ENCODE measurements at places on chromosomes 1 and 21.

- DNase-seq: no peak
Measured at GRCh38 chr1:36298640-36299039, 7.5 kb upstream of the SH3D21 start.

- no peak for DNase-seq
Measured at GRCh38 chr1:90486996-90487395, 230.1 kb downstream of the BARHL2 start.

- no peak for DNase-seq
Measured at GRCh38 chr1:20063861-20064292, 6.1 kb upstream of the PLA2G5 start.

GRCh38 chr1:59498640-59499039, 201.7 kb downstream of the FGGY start:
- no peak for DNase-seq

DNA sequence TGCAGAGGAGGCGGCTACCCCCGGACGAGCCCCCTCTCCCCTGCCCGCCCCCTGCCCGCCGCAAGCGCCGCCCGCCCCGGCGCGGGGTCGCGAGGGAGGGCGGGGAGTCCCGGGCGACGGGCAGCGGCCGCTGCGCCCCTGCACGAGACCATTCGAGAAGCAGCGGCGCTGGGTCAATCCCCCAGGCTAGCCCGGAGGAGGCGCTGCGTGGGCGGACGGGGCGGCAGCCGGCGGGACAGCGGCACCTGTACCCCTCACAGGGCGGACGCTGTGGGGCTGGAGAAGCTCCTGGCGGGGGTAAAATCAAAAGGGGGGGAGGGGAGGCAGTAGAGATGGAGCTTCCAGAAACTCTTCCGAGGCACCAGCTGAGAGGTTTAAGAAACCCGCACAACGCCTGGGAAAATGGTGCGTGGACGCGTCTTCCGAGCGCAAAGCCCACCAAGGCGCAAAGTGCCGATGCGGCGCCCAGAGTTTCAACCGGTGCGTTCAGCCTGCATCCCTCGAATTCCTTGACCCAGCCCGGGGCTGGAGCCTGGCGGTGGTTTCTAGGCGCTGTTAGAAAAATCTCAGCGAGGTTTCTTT, at the start of gene PLPPR5:
Gene PLPPR5, minus strand, starts transcription at position 1 of the 582 bp plus-strand sequence. CDS start 190 bp downstream, outside the sequence.
- no peak for DNase-seq

- DNase-seq: no peak
Measured at GRCh38 chr1:87816646-87817045, 488.0 kb downstream of the LMO4 start.

GRCh38 chr1:172148707-172149106, 271.8 kb upstream of the C1orf105 start:
- DNase-seq: no peak

DNA sequence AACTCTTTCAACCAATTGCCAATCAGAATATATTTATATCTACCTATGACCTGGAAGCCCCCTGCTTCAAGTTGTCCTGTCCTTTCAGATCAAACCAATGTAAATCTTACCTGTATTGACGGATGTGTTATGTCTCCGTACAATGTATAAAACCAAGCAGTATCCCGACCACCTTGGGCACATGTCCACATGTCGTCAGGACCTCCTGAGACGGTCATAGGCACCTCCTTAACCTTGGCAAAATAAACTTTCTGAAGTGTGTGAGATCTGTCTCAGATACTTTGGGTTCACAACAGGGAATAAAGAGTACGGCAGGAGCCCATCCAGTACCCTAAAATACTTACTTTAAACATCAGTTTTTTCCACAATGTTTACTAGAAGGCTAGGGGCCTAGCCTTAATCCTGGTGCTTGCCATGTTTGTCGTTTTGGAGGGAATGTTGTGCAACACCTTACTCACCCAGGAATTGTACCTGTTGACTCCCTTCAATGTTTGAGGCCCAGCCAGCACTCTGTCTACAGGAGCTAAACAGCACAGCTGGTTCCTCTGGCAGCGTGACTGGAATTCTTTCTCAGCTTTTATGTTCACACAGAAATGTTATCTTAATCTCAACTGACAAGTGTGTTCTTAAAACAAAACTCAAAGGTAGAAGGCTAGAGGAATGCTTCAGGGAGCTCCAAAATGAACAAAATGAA, 90.8 kb upstream of the USP25 start:
- DNase-seq: no peak

GRCh38 chr1:230255991-230256390, 170.1 kb downstream of the PGBD5 start:
- no peak for DNase-seq

- DNase-seq: no peak
Measured at GRCh38 chr1:46094471-46095005, 37.9 kb downstream of the PIK3R3 start.

DNA sequence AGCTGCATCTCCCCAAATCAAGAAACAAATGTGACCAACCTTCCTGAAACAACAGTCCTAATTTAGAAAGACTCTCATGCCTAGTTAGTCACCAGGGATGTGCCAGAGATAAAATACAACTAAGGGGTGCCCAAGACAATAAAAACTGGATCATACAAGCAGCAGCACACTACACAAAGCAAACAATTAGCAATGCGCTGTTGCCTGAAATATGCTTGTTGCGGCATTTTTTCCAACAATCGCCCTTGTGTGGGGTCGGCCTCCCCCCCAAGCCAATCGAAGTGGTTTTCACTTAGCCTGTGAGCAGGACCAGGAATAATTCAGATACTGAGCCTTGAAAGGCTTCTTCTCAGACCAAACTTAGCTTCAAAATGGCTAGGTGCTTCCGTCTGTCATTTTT, 1.4 kb upstream of the STMN1 start:
- no peak for DNase-seq

GRCh38 chr1:87705233-87705632, 376.6 kb downstream of the LMO4 start:
- no peak for DNase-seq

DNA sequence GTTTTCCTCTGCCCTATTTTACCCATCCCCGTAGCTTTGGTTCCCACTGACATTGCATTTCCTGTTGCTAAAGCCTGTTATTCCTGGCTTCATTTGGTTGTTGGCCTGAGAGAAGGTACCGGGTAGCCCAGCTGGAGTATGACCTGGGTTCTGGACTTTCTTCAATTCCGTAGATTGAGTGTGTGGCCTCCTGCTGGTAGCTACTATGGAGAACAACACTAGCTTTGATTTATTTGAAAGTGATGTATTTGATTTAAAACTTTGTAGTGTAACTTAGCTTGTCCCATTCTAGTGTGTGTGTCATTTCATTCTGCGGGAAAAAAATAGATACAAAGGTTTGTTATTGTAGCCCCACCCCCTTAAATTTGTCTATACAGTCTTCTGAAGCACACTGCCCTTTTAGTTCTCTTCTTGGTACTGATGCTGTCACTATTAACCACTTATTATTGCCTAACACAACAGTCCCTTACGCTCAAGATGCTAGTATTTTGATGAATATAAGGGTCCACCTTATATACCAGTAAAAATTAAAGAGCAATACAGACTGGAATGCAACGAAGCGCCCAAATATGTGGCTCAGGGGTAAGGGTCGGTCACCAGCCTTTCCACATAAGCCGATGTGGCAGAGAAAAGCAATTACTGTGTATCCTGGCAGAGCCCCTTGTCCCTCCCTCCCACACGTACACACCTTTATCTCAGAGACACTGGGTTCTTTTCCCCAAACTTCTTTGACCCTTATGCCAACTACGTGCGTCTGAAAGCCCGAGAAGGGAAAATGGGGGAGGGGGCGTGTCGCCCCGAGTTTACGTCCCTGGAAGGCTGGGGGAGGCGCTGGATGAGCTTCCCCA, 643 bp upstream of the MOV10 start:
- DNase-seq: peak; percentile 59

DNA sequence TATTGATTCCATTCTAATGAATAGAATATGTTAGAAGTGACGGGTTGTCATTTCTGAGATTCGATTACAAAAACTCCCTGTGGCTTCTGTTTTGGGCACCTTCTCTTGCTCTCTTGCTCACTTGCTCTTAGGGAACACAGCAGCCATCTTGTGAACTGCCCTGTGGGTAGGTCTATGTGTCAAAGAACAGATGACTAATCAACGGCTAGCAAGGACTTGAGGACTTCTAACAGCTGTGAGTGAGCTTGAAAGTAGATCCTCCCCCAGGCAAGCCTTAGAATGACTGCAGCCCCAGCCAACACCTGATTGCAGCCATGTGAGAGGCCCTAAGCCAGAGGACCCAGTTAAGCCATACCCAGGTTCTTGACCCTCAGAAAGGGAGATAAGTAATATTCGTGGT, 49.3 kb downstream of the AZIN2 start:
- DNase-seq: peak; percentile 14

GRCh38 chr1:65939636-65940035, 146.9 kb downstream of the PDE4B start:
- DNase-seq: no peak

DNA sequence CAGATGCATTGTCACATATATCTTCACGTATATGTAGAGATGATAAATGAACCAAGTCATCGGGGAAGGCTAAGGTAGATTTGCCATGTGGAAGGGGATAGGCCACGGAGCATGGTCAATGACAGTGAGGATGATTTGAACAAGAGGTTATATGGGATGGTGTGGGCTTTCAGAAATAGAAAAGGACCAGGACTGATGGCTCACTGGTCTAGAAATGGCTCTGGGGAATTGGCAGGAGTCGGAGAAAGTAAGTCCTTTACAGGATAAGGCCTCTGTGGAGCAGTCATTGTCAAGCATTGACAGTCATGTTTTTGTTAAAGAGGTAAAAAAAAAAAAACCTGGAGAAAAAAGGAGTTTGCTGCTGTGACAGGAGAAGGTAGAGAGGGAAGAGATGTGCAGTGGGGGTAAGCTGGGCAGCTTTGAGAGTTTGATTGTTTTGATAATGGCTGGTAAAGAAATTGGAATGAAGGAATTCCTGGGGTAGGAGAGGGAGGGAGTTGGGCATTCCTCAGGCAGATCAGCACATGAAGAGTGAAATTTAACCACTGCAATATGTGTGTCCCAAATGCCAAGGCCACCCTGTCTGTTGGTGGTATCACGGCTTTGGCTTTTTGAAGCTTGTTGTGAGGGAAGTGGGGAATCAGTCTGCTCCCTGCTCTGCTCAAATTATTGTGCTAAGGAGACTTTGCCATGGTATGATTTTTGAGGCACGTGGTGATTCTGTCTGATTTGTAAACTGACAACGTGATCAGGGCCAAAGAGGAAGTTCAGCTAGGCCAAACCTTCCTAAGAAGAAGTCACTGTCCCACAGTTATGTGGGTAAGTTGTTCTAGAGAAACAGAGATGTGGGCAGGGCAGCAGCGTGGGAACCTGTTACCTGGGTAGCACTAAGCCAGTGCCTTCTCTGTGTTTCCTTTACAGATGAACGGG, 26.0 kb downstream of the MACF1 start:
- DNase-seq: no peak

DNA sequence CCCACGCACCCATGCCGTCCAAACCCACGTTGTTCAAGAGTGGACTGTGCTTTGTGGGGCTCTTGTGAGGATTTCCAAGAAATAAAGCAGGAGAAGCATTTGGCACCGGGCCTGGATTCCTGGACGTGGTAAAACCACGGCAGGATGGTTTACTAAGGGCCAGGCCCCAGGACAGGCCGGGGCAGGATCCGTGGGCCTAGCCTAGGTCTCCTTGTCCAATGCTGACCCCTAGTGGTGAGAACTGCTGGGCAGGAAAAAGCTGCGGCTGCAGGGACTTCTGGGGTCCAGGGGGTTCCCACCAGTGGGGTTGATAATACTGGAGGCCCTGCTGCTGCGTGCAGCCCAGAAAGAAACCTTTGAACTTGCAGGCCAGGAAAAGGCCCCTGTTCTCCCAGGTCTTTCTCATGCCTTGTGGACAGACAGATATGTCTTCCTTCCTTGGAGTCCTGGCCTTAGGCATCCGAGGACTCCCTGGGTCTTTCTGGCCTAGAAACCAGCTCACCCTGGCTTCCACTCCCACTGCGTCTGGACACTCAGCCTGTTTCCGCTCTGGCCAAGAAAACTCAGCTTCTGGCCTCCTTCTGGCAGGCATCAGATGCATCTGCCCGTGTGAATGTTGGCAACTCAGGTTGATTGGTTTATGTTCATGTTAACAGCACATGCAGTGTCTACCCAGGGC, 106.9 kb upstream of the TMEM51 start:
- peak; percentile 7 for DNase-seq

GRCh38 chr1:92244376-92244775, 26.7 kb downstream of the C1orf146 start:
- no peak for DNase-seq

- no peak for DNase-seq
Measured at GRCh38 chr1:62295921-62296491, 23.2 kb downstream of the KANK4 start.

- no peak for DNase-seq
Measured at GRCh38 chr1:181189245-181189644, 100.7 kb downstream of the IER5 start.
